ENCODE measurements at places on chromosomes 3 and 15.

DNA sequence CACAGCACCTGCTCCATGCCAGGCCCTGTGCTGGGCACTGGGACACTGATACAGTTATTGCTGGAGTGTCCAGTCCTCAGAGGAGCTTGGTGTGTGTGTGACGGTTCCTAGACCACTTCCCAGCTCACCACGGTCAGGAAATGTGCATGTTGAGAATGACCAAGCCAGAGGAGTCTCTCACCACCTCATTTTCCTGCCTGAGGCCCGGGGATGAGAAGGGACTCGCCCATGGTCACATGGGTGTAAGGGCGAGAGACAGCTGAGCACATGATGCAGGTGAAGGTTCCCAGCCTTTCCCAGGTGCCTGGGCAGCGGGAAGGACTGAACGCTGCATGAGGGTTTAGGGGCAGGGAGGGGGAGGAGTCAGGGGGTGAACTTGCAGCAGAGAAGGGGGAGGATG lies 180.9 kb upstream of the TLE3 start:
- no peak for DNase-seq

- no peak for DNase-seq
Measured at GRCh38 chr3:9224490-9224889, 25.0 kb downstream of the SRGAP3 start.

DNA sequence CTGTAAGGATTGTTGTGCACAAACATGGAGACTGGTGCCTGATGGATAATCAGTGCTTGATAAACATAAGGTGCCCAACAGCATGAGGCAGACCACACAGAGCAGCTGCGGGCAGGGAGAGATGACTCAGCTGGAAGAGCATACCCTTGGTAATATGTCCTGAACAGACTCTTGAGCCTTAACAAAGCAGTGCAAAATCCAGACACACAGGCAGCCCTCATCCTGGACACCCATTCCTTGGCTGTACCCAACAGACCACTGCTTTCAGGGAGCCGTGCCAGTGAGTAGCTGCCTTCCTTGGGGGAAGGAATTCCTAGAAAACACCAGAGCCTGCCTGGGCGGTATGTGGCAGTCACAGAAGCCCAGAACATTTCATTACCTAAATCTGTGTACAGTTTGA lies 156.2 kb downstream of the CLSTN2 start:
- no peak for DNase-seq

- no peak for DNase-seq
Measured at GRCh38 chr3:124797426-124797945, 67.2 kb downstream of the UMPS start.

DNA sequence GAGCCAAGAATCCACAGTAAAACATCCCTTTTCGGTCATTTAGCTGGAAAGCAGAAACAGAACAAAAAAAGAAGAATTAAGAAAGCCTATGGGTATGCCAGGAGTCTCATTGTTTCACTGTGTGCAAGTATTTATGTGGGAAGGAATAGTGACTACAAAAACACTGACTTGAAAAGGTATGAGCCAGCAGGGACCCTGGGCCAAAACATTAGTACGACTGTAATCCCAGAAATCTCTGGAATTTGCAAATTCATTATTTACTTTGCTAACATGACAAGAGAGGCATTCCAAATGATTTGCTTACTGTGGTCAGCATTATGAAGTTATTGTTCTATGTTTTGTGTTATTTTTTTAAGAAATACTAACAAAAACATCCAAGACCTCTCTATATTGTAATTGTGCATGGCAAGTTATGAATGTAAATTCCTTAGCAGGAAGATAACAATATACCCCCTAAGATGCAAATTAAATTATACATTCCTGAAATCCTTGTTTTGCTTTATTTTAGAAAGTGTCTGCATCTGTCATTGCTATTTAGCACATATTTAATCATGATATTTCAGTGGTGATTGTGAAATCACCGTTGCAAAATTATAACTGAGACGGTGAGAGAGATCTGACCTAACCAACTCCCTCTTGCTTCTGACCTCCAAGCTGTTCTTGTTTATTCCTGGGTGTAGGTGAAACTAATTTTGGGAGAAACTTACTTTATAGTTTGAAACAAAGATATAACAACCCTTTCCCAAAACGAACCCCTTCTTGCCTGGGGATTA lies 299.2 kb downstream of the ZPLD1 start:
- no peak for DNase-seq

- no peak for DNase-seq
Measured at GRCh38 chr15:57720867-57721266, 14.4 kb downstream of the POLR2M start.

DNA sequence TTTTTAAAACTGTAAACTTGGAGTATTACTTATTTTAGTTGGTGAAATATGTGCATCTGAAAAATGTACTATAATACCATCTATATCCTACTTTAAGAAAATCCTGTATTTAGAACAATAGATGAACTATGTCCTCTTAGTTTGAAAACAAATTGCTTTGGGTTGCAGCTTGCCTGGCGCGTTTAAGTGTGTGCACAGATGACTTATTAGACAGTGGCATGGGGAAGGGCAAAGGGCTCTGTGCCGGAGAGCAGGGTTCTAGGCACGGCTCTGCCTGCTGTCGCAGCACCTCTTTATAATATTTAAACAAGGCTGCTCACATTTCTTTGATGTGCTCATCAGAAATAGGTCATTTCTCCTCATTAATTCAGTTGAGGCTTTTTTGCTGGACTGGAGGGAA lies 10.0 kb downstream of the PXK start:
- DNase-seq = no peak

GRCh38 chr15:43824302-43825246 lies at the start of gene MFAP1:
Gene MFAP1, minus strand, starts transcription at chr15:43824690. Its CDS starts 121 bp downstream, at chr15:43824569.
- DNase-seq = peak; percentile 86

DNA sequence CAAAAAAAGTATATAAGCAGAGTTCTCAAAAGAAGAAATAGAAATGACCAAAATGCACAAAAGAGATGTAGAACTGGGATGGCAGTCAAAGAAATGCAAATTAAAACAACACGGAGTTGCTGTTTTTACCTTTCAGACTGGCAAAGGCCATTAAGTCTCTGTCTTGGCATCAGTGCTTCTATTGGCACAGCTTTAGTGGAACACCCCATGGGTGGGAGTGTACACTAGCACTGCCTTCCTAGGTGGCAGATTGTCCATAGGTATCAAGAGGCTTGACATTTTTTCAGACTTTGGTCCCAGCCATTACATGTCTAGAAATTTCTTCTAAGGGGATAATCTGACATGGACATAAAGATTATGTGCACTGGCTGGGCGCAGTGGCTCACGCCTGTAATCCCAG lies 58.1 kb upstream of the VILL start:
- DNase-seq = no peak

GRCh38 chr3:134775831-134776230 lies 19.2 kb upstream of the EPHB1 start:
- no peak for DNase-seq

GRCh38 chr3:111591555-111591954 lies 3.6 kb downstream of the ZBED2 start:
- DNase-seq = no peak

- no peak for DNase-seq
Measured at GRCh38 chr15:84598250-84598649, 2.6 kb upstream of the ZSCAN2 start.
